Stimulated activated naive CD8-positive, alpha-beta T cell treated with anti-CD3 and anti-CD28 coated beads, Interleukin-15, amount 100 ng/mL, for 72 hours (primary cell): ENCODE measurements at places on chromosomes 1 and 21.

GRCh38 chr1:208054911-208055379 lies 144.0 kb upstream of the CD34 start:
- no peak for DNase-seq

DNA sequence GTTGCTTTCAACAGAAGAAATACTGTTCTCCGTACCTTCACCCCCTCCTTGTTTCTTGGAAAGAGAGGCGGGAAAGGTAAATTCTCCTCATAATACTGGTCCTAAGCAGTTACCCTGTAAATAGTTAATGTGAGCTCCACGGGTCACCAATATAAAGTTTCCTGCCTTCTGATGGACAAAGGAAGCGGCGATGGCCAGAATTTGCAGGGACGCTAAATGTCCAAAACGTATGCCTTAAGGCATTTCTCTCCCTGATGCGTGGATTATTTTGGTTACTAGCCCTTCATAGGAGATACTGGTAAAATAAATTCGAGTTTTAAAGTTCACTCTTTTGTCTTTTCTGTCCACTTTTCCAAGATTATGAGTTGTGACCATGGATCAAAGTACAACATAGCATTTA lies 898 bp upstream of the PTGS2 start:
- no peak for DNase-seq

DNA sequence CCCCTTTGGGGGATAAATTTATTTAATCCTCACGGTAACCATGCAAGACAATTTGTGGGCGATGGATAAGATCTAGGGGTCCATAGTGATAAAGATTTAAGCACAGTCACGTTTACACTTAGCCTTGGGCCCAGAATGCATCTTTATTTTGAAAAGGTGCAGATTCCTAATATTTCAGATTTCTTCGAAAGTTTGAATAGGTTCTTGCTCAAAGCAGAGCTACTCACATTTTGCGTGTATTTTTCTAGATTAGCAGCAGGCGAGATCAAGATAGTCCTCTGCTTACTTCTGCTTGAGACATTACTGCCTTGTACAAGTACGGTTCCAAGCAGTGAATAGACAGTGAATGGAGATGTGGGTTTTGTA lies 647 bp downstream of the TSEN15 start:
- DNase-seq = no peak

- no peak for DNase-seq
Observed at GRCh38 chr1:164671323-164671965, 112.5 kb downstream of the PBX1 start.

- no peak for DNase-seq
Observed at GRCh38 chr1:8590721-8591351, 226.6 kb downstream of the RERE start.

- no peak for DNase-seq
Observed at GRCh38 chr1:72394457-72394856, 112.1 kb upstream of the NEGR1 start.

- no peak for DNase-seq
Observed at GRCh38 chr1:172934417-172934762, 116.4 kb downstream of the TNFSF18 start.

- no peak for DNase-seq
Observed at GRCh38 chr1:90488451-90488850, 228.7 kb downstream of the BARHL2 start.

- DNase-seq = no peak
Observed at GRCh38 chr1:156111355-156111962, 3.1 kb upstream of the LMNA start.

DNA sequence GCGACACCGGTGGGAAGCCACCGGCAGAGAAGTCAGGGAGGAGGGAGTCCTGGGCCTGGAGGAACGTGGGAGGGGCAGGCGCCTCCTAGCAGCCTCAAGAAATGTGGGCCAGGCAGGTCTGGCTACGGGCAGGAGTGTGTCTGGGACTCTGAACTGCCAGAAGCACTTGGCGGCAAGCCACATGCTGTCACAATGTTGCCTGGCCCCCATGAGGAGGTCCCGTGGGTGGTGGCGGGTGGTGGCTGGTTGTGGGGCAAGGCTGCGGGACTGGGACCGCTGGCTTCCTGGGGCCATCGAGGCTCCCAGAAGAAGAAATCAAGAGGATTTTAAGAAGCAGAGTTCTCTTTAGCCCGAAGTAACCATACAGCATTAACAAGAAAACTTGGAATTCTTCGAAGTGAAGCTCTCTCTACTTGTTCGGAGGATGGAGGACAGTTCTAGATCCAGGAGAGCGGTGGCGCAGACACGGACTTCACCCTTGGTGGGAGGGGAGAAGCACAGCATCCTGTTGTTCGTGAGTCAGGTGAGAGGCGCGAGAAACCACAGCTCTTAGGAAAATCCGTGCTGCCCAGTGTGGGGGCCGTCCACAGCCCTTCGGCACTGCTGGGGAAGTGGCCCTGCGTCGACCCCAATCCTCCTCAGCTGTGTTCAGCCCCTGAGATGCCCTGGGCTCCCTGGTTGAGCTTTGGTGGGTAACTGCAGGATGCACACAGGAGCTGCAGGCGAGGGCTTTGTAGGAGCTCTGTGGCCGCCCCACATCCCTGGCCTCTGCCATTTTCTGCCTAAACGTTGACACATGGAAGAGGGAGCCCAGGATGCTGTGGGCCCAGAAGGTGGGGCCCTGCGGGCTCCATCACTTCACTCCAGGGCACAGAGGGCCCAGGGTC lies 12.4 kb downstream of the SKI start:
- DNase-seq = no peak
